Peyer's patch (tissue), 4 donors: ENCODE measurements at places on chromosomes 4 and X. TPM values are rescaled to one million over a fixed set of nuclear protein-coding genes. Genes with fewer than 3 reads are reported as not detected.

DNA sequence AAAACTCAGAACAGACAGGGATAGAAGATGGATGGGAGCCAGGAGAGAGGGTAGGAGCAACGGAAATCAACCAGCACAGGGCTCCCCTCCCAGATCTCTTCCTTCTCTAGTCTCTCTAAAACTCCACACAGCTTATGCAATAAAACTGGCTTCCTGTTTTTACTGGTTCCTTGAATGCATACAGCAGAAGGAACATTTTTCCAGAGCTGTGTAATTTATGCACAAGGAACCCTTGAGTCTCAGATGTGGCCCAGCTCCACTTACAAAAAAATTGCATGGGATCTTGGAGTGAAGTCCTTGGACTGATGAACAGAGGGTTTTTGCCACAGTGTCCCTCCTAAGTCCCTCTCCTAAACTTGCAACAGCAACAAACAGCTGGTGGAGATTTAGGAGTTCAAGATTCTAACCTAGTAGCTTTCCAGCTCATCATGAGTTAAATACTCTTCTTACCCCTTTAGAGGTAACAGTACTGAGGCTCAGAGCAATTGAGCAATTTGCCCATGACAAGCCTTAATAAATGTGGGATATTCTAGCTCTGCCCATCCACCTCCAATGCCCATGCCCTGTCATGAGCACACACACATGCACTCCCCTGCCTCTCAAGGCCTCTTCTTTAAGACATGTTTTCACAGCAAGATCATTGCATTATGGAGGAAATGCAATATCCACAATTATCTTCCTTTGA, 18.4 kb upstream of the CC2D2A start:
- DNase-seq, result no peak

DNA sequence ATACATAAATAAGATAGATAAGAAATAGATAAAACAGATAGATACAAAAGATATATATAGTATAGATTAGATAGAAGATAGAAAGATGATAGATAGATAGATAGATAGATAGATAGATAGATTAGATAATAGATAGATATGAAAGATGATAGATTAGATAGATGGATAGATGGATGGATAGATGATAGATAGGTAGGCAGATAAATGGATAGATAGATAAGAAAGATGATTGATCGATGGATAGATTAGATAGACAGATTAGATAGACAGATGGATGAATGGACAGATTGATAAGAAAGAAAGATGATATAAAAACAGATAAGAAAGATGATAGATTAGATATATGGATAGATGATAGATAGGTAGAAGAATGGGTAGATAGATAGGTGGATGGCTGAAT, 90.3 kb downstream of the SMIM20 start:
- no peak for DNase-seq

DNA sequence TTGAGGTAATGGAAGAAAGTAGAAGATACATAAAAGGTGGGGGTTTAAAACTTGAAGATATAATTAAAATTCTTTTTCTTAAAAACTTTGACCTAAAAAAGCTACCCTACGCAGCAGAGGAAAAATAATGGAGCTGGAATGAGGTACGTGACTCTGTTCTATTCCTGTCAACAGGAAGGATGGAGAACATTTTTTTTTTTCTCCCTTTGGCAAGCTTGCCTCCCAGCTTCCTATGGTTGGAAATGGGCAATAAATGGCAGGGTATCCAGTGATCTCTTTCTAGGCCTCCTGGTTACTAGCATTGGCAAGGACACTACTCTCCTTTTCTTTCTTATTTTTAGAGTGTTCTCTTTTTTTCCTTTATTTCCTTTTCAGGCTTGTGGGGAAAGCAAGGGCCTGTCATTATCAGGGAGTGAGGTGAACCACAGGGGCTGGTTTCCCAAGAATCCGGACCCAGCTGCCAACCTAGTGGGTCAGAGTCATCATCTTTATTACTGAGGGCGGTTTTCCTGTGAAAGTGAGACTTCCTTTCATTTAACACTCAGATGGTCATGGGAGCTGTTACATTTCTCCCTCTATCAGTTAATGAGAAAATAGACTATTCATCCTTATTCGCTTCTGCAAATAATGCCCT, 224.6 kb downstream of the SPRY1 start:
- no peak for DNase-seq

- no peak for DNase-seq
These were observed 1083.5 kb upstream of the GRID2 start for GRCh38 chr4:91220315-91220714.

- no peak for DNase-seq
These were observed 80.7 kb downstream of the SYNPO2 start for GRCh38 chr4:118969359-118969758.

GRCh38 chrX:1938190-1938589, 323.3 kb downstream of the ASMT start:
- no peak for DNase-seq

- no peak for DNase-seq
These were observed 1.8 kb upstream of the KLHL4 start for GRCh38 chrX:87515836-87516235.

DNA sequence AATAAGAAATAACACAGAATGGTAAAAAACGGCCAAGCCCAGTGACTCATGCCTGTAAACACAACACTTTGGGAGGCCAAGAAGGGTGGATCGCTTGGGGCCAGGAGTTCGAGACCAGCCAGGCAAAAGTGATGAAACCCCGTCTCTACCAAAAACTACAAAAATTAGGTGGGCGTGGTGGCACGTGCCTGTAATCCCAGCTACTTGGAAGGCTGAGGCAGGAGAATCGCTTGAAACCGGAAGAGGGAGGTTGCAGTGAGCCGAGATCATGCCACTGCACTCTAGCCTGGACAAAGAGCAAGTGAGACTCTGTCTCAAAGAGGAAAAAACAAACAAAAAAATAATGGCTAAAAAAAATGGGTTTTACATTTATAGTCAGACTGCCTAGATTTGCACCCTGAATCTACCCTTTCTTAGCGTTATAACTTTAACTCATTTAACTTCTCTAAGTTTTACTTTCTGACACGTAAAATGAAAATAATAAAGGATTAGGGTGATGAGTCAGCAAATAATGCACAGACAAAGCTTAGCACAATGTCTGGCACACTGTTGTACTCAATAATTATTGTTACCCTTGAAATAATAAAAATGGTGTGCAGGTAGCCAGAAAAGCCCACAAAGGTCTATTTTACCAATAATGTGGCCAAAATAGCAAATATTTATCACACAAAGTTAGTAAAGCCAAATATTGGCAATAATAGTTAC, 55.0 kb downstream of the ATP11C start:
- DNase-seq, result no peak

- DNase-seq, result no peak
These were observed 15.7 kb upstream of the TMEM150C start for GRCh38 chr4:82577451-82577850.

GRCh38 chr4:26326791-26327190, 6.0 kb downstream of the RBPJ start:
- no peak for DNase-seq

GRCh38 chr4:1658146-1658545, 26.0 kb downstream of the FAM53A start:
- no peak for DNase-seq

GRCh38 chr4:10085828-10086505, 30.6 kb downstream of the WDR1 start:
- DNase-seq, result peak; percentile 39

- DNase-seq, result no peak
These were observed 151.1 kb upstream of the TBC1D9 start for GRCh38 chr4:140906993-140907962.

DNA sequence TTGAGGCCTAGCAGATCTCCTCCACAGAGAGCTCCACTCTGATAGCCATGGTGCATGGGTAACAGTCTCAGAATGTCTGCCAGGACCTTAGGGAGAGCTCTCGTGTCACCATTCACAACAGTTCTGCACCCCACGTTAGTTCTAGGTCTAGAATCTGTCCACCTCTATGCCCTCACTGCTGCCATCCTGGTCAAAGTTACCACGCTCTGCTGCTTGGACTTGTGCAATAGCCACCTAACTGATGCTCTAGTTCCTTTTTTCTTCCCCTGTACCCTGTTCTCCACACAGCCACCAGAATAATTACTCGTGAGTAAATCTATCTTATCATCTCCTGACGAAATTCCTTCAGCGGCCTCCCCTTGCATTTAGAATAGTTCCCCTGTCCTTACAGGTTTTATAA, 268.8 kb upstream of the GATB start:
- no peak for DNase-seq

DNA sequence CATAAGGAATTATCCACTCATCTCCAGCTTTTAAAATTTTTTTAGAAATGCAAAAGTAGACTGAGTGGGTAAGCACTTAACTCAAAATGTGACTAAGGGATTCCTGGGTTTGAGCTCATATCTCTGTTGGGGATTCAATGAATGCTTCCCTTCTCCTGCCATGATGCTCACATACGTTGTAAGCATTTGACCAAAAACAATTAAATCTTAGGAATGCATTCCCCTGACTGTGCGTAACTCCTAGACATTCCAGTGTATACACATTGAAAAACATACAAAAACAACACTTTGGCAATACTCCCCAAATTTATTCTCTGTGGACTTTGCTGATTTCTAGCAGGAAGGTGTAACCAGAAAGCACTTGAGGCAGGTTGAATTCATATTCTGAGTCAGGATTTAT, 29.8 kb downstream of the SPANXA2 start:
- no peak for DNase-seq

- no peak for DNase-seq
These were observed 120.3 kb downstream of the UNC5C start for GRCh38 chr4:95428291-95429070.

GRCh38 chr4:19728773-19729172, 522.9 kb upstream of the SLIT2 start:
- DNase-seq, result no peak

- no peak for DNase-seq
These were observed 35.8 kb upstream of the MAN2B2 start for GRCh38 chr4:6539009-6539764.

GRCh38 chrX:15719324-15719968, 18.6 kb upstream of the CA5B start:
- no peak for DNase-seq

POLA1 gene
- total RNA-seq, result 7.2 TPM

F8A2 gene
- not detected for total RNA-seq

PRR27 gene
- total RNA-seq, result not detected

C4orf51 gene
- not detected for total RNA-seq

PAGE2B gene
- not detected for total RNA-seq

ERVMER34-1 gene
- not detected for total RNA-seq

CWH43 gene
- not detected for total RNA-seq

CXXC4 gene
- 3.5 TPM for total RNA-seq

TMEM154 gene
- 0.38 TPM for total RNA-seq

SULT1B1 gene
- 137 TPM for total RNA-seq

ZNF674 gene
- total RNA-seq, result 4.3 TPM

XK gene
- 30.8 TPM for total RNA-seq

DDX53 gene
- total RNA-seq, result not detected

CT47B1 gene
- not detected for total RNA-seq
